Skeletal muscle cell (primary cell): ENCODE measurements at places on chromosomes 13 and 19.

- no peak for DNase-seq
These were observed 46.1 kb upstream of the ZNF780A start for GRCh38 chr19:40136818-40137217.

GRCh38 chr19:7638802-7639465 is 2.0 kb downstream of the STXBP2 start:
- no peak for DNase-seq

DNA sequence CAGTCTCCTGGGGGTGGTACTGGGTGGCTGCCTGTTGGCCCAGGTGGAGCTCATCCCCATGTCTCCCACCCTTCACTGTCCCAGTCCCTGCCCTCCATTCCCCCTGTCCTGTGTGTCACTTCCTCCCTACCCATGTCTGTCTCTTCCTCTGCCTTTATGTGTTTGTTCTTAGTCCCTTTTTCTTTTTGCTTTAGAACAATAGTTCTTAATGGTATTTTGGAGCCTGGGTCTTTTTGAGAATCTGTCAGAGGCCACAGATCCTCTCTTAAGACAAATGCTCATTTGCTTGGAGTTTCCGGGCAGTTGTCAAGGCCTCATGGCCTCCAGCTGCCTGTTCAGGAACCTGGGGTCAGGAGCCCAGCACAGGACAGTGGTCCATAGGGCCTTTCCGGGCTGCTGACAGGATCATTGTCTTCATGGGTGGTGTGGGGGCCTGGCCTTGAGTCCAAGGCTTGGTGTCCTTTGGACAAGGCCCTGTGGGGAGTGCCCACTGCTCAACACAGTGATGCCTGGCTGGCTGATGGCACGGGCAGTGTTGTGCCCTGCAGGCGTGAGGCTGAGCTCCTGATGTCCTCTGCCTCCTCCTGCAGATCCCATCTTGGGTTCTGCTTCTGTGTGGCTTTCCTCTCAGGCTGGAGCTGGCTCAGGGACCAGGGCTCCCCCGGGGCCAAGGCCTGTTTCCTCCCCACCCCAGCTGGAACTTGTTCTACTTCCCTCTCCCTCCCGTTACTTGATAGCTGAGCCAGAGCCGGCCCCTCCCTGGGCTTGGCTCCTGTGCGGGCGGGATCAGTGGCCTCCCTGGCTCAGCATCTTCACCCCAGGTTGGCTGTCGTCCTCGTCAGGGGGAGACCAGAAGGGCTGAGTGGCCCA is 3.5 kb downstream of the EGLN2 start:
- no peak for DNase-seq

GRCh38 chr19:5193192-5193591 is 147.4 kb downstream of the PTPRS start:
- no peak for DNase-seq

- DNase-seq: no peak
These were observed 464.8 kb downstream of the COG6 start for GRCh38 chr13:40120288-40120687.
